Stimulated activated naive CD8-positive, alpha-beta T cell treated with anti-CD3 and anti-CD28 coated beads, Interleukin-15, amount 100 ng/mL, for 72 hours (primary cell): ENCODE measurements at places on chromosomes 2 and 18.

GRCh38 chr2:211930331-211930730 lies 608.3 kb downstream of the ERBB4 start:
- no peak for DNase-seq

DNA sequence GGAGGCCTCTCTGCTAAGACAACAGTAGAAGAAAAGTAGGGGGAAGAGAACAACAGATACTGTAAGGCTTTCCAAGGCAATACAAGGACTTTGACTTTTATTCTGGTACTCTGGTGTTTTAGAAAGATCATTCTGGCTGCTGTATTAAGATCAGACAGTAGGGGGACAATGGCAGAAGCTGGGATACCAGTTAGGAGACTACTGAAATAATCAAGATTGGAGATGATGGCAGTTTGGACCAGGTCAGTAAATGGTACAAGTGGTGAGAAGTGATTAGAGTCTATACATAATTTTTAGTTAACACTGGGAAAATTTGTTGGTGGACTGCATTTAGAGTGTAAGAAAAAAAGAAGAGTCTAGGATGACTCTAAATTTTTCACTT lies 139.7 kb downstream of the ROCK1 start:
- no peak for DNase-seq

- DNase-seq: no peak
Observed at GRCh38 chr2:220575963-220576362, 948.5 kb downstream of the SLC4A3 start.

GRCh38 chr18:63078471-63078870 lies 241.1 kb downstream of the BCL2 start:
- DNase-seq: no peak

GRCh38 chr2:237858294-237859081 lies 935 bp upstream of the RAMP1 start:
- DNase-seq: peak; percentile 60

- no peak for DNase-seq
Observed at GRCh38 chr2:100274076-100274475, 48.2 kb downstream of the LONRF2 start.

GRCh38 chr2:151637271-151637781 lies 97.0 kb downstream of the NEB start:
- peak; percentile 44 for DNase-seq

DNA sequence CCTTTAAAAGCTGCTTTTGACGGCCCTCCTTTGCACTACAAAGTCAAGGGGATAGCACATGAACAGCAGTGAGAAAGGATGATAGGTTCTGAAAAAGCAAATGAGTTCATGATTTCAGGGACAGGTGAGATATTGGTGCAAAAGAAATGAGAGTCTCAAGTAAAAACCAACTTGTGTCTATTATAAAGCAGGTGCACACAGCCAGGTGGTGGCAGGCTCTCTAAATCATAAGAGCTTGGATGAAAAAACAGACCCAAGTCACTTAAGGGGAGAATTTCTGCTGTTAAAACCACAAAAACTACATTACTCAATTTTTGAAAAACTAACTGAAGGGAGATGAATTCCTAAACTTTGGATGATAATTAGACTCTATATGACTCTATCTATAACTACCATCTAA lies 201.5 kb downstream of the SP3 start:
- no peak for DNase-seq
